Bone marrow (tissue), 2 donors: ENCODE measurements at places on chromosomes 7 and 10.

DNA sequence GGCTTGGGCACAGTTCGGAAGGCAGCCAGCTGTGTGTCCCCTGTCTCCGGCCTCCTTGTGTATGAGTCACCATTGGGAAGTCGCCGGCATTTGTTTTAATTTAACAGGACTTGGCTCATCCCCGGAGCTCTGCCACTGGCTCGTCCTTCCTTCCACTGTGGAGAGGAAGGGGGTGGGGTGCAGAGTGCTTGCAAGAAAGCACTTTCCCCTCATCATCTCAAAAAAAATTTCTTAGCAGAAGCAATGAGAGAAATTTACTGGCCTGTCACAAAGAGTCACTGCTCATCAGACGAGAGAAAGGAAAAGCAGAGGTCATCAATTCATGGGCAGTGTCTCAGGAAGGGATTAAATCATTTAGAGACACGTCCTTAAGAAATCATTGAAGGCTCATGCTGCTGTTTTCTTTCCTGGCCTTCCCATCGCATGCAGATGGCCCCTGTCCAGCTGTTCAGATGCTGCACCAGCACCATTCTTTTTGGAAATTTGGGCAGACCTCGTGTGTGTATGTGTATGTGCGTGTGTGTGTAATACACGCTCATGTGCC, 93.3 kb downstream of the BMS1 start:
- no peak for DNase-seq

- DNase-seq, result no peak
Measured at GRCh38 chr7:154769527-154769926, 233.4 kb downstream of the PAXIP1 start.

GRCh38 chr10:67666416-67667034, 29.5 kb downstream of the CTNNA3 start:
- no peak for DNase-seq

GRCh38 chr7:99120501-99120900, 23.4 kb downstream of the SMURF1 start:
- DNase-seq, result peak; percentile 53

- DNase-seq, result no peak
Measured at GRCh38 chr10:88995156-88995876, 4.7 kb downstream of the FAS start.

DNA sequence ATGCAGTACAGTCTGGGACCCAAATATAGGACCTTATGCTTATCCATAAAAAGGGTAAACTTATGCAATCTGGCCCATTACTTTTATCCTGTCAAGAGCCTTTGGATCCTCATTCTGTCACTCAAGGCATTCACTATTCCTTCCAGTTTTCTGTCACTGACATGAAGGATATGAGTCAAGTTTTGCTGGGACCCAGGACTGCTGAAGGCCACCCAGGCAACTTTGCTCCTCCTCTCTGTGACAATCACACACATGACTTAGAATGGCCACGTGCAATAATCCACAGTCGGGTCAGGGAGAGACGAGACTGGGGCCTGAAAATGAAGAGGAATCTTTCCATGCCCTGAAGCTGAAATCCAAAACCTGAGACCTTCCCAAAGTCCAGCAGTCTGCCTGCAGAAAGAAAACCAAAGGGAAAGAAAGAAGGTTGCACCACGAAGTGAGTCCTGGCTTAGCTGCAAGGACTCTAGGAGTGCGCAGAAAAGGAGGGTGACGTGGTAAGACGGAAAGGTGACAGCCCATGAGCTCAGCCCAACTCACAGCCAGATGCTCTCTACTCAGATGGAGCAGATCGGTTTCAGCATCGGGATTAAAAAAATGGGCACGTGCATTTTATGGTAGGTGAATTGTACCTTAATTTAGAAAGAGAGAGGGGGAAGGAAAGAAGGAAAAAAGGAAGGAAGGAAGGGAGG, 67.2 kb downstream of the VOPP1 start:
- no peak for DNase-seq

- DNase-seq, result no peak
Measured at GRCh38 chr7:47091141-47091540, 490.8 kb downstream of the TNS3 start.

DNA sequence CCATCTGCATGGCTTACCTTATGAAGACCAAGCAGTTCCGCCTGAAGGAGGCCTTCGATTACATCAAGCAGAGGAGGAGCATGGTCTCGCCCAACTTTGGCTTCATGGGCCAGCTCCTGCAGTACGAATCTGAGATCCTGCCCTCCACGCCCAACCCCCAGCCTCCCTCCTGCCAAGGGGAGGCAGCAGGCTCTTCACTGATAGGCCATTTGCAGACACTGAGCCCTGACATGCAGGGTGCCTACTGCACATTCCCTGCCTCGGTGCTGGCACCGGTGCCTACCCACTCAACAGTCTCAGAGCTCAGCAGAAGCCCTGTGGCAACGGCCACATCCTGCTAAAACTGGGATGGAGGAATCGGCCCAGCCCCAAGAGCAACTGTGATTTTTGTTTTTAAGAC, 12.4 kb downstream of the DUSP5 start:
- DNase-seq, result no peak

DNA sequence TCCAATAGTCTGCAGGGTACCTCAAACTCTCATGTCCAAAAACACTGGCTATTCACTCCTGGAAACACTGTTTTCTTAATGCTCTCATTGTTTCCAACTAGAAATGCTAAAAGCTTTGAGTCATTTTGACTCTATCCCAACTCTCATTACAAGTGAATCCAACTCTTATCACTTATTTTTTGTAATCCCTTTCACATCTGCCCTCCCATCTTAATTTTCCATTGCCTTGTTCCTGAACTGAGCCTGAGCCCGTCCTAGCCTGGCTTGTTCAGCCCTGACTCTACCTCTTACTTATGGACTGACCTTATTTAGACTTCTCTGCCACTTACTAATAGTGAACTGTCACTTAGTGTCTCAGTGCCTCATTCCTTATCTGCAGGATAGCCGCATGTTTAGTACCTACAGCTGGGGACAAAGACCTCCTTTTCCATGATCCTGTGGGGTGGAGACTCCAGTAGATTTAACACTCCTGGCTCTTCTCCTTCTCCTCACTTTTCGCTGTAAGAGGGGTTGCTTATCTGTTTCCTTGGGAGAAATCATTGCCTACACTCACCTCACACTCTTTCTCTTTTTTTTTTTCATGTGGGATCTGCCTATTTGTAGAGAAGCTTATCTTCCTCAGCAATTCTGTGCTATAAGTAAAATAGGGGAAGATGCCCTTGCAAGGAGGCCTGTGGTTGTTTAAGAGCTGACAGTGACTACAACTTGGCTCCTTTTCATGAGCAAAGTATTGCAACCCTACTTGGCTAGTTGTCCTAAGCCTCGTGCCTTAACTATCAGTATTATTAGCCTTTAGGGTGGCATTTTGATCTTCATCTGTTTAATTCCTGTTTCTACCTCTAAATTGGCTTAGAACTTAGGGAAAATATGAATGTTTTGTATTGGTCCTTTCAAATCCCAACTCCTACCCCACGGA, 56.4 kb downstream of the SLC16A12 start:
- no peak for DNase-seq

GRCh38 chr10:2081501-2081900, 344.2 kb upstream of the ADARB2 start:
- no peak for DNase-seq

GRCh38 chr7:47374538-47374937, 207.4 kb downstream of the TNS3 start:
- DNase-seq, result no peak

GRCh38 chr7:140458916-140459315, 20.4 kb downstream of the MKRN1 start:
- DNase-seq, result no peak

DNA sequence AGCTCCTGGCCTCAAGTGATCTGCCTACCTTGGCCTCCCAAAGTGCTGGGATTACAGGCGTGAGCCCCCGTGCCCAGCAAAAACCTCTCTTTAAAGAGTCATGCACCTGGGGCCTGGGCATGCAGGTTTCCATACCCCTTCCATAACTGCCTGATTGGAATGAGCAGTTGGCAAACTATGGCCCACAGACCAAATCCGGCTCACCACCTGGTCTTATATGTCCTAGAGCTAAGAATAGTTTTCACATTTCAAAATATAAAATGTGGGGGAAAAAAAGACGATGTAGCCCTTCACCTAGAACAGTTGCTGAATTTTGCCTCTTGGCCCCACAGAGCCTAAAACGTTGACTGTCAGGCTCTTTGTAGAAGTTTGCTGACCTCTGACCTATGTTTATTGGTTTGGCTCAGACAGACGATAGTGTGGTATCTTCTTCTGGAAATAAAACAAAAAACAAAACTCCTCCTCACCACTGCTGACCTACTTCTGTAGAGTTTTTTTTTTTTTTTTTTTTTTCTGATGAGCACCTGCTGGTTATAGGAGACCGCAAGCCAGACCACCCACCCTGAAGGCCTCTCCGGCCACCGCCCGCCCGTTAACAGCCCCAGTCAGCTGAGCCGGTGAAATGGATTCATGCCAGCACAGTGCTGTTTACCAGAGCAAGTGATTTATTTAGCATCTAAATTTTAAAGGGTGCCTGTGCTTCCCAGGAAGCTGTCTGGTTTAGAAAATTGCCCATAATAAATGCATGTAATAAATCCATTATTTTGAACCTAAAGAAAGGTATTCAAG, 33.5 kb upstream of the SFRP5 start:
- no peak for DNase-seq

GRCh38 chr7:157016352-157017041, 6.0 kb upstream of the MNX1 start:
- DNase-seq, result no peak

GRCh38 chr10:59864141-59864962, 42.0 kb downstream of the CCDC6 start:
- DNase-seq, result no peak

- no peak for DNase-seq
Measured at GRCh38 chr10:78712147-78712546, 356.6 kb upstream of the ZMIZ1 start.

DNA sequence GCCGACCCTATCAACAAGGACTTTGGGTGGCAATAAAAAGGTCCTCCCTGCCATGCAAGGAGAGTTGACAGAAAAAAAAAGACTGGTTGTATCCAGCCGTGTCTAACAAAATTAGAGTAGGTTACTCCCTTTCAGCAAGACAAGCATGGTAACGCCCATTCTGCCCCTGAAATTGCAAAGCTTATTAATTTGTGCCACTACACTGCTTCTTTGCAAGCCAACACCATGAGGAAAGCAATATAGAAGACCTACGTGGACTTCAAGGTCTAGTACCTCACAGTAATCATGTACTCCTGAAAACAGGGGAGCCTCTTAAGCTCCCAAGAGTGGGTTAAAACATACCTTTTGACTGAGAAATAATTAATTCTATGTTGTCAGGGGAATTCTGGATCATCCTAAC, 90.3 kb downstream of the FRMPD2 start:
- DNase-seq, result no peak

DNA sequence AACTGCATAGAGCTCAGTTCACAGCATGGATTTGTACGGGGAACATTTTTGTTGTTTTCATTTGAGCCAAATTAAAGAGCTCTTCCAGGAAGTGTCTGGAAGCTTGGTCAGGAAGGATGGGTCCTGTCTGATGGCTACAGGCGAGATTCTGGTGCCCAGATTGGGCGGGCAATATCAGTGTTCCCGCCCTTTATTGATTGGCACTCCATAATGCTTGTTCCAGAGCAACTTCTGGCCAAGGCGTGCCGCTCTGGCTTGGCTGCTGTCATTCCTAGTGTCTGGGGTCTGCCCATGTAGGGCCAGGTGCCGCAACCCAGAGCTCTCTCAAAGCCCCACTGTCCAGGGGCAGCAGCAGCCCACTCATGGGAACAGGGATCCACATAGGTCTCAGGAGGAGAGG, 45.9 kb downstream of the RAMP3 start:
- no peak for DNase-seq

DNA sequence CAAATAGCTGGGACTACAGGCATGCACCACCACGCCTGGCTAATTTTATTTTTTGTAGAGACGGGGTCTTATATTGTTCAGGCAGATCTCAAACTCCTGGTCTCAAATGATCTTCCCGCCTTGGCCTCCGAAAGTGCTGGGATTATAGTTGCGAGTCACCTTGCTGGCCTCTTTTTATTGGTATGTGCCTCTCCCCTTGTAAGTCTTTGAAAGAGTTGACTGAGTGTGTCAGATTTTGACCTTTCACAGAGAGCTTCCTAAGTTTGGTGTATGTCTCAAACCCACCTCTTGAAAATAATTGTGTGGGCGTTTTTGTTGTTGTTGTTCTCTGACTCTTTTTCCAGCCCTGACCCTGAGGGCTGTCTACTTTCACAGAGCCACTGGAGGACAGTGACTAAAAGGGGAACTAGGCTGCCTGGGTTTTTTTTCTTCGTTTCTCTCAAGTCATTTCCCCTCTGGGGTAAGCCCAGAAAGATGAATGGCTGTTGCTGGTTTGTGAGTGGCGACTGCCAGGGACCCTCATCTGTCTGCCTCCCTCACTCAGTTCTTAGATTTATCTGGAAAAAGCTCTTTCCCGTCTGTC, 262.8 kb downstream of the ZEB1 start:
- DNase-seq, result peak; percentile 81

DNA sequence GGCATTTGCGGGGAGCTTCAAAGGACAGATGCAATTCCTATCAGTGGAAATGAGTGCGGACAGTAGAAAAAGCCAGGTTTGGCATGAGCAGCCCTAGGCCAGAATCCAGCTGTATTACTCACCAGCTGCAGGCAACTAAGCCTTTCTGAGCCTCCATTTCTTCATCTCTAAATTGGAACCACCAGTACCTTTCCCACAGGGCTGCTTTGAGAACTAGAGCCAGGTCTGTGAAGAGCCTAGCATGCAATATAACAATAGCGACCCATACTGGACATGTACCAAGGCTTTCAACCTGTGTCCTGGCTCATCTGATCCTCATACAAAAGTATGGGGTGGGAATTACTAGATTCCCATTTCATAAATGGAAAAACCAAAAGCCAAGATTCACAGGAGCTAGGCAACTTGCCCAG, 101.0 kb downstream of the GSAP start:
- no peak for DNase-seq

GRCh38 chr7:88806280-88807037, 10.9 kb upstream of the TEX47 start:
- DNase-seq, result no peak

DNA sequence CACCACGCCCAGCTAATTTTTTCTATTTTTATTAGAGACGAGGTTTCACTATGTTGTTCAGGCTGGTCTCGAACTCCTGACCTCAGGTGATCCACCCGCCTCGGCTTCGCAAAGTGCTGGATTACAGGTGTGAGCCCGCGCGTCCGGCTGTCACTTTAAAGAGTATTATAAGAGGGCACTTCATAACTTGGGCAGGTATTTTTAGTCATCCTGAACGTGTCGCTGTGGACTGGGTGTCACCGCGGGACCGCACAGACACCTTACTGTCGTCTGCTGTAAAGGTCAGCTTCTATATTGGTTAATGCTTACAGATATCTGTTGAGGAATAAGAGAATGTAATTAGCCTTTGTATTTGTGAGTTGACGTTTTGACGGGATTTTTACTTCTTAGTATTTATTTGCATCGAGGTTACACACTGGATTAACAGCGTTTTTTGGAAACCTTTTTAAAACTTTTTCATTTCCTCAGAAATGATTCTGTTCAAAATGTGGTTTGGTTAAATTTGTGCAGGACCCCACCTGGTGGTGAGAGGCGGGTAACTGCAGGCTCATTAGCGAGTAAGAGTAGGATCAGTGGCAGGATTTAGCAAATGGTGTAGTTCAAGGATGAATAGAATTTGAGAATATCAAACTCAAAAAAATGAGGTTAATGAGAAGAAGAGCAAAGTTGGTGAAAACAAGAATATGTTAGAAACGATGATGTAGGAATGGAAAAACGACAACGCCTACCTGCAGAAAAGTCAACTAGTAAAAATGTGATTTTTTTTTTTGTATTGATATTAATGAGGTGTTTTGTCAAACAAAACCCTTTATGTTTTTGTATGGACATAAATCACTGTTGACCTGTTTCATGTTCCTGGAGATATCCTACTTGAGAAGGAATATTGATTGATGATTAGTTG, 3.2 kb downstream of the DNAJB6 start:
- peak; percentile 40 for DNase-seq
